ENCODE measurements at places on chromosomes 7 and 10.

- no peak for DNase-seq
These were observed 143.5 kb downstream of the INHBA start for GRCh38 chr7:41559426-41559825.

GRCh38 chr7:92623544-92623943 lies 33.4 kb upstream of the FAM133B start:
- no peak for DNase-seq

GRCh38 chr7:39154815-39155214 lies 177.1 kb downstream of the POU6F2 start:
- no peak for DNase-seq

DNA sequence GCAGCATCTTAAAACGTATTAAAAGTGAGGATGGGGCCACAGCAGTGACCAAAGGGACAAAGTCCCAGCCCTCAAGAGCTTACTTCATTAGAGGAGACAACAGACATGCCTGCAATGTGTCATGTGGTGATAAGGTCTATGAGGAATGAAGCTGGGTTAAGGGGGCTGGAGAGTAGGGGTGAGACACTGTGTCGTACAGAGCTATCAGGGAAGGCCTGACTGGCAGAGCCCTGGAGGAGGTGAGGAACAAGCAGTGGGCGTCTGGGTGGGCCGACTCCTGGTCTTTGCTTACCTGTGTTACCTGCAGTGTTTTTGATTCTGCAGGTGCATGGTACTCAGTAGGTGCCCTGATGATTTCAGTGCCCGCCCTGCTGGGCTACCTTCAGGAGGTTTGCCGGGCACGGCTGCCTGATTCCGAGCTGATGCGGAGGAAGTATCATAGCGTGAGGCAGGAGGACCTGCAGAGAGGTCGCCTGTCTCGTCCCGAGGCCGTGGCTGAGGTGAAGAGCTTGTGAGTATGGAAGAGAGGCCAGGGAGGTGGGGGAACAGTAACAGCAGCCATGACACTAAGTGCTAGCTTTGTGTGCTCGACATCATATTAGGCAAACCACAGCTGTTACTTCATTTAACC lies 7.6 kb downstream of the ZFYVE27 start:
- DNase-seq: no peak

DNA sequence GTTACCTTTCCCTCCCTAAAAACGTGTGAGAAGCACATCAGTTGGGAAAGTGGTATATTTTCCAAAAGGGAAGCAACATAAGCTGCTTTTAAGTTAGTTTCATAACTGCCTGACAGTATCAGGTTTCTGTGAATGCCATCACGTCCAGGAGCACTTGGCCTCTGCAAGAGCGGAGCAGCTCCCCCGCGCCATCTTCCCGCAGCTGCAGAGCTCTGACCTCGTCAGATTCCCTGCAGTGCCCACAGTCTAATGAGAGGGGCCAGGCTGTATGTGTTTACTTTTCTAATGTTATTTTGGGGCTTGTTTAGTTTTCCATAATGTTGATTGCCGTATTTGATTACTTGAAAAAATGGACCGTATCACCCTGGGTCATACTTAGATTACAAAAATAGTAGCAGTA lies 74.2 kb downstream of the MGMT start:
- no peak for DNase-seq

DNA sequence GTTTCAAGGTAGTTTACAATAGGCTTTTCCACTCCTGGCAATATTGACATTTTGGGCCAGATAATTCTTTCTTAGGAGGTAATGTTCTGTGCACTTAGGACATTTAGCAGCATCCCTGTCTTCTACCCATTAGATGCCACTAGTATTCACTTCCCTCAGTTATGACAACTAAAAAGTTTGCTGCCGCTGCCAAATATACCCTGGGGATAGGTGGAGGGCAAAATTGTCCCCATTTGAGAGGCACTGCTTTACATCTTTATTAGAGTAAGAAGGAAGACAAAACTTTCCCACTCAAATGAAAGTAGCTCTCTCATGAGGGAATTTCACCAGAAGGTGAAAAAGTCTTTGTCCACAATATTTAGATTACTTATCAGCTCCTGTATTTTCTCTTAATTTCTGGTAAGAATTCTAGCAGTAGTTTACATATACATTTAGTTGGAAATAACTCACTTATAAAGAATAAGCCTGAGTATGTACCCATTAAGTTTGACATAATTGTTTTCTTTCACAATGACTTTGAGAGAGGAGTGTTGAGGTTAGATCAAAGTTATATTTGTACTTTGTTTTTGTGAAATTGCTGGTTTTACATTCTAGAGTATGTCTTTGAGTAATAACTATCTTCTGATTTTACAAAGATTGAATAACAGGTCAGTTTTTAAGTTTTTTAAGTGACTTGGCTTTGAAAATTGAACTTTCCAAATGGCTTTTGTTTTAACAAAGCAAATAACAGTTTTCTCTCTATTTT lies 46.0 kb downstream of the HELLS start:
- no peak for DNase-seq

- peak; percentile 45 for DNase-seq
These were observed 804 bp downstream of the TMEM106B start for GRCh38 chr7:12211711-12212485.

GRCh38 chr7:104367926-104368325 lies 39.5 kb downstream of the LHFPL3 start:
- no peak for DNase-seq

DNA sequence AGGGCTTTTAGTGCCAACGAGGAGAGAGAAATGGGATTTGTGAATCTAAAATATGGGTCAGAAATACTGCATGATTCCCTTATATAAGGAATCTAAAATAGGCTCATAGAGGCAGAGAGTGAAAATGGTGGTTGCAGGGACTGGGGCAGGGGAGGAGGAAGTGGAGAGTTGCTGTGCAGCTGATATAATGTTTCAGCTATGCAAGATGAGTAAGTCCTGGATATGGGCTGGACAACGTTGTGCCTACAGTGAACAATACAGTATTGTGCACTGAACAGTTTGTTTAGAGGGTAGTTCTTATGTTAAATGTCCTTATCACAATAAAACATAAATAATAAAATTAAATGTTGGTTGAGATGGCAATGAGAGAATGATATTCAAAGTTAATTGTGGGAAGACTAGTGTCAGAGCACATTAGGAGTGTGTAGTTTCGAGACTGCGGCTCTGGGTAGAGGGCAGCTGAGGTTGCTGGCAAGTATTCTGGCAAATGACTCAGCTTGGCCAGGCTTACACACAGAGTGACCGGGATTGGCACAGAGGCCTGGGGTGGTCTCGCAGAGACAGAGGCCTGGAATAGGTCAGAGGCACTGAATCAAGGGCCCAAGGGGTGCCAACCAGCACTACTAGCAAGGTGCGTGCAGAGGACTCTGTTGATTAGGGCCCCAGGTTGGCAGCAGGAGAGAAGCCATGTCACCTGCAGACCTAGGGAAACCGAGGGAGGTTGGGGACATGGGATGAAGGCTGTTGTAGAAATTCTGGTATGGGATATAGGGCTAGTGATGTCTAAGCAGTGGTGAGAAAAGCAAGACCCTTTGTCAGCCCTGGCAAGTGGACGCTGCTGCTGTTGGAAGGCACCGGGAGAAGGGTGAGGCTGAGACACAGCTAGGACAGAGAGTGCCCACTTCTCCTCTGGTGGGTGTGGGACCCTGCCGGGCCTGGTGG lies 2.8 kb upstream of the DEPP1 start:
- DNase-seq: peak; percentile 85

DNA sequence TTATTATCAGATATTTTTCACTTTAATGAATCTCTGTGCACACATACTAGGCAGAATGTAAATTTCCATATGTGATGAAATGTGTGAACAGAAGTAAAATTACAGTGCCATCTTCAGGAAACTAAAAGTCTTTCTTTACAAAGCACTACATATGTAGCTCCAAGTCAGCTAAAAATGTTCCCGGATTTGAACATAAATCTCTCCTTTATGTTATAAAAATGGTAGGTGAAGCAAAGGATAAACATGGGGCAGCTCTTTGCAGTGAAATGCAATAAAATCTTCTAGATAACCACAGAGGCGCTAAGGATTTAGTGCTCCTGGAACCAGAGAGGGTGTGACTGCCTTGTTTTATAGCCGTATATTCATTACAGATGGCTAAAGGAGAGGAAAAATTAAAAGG lies 104.9 kb upstream of the C7orf33 start:
- DNase-seq: no peak

DNA sequence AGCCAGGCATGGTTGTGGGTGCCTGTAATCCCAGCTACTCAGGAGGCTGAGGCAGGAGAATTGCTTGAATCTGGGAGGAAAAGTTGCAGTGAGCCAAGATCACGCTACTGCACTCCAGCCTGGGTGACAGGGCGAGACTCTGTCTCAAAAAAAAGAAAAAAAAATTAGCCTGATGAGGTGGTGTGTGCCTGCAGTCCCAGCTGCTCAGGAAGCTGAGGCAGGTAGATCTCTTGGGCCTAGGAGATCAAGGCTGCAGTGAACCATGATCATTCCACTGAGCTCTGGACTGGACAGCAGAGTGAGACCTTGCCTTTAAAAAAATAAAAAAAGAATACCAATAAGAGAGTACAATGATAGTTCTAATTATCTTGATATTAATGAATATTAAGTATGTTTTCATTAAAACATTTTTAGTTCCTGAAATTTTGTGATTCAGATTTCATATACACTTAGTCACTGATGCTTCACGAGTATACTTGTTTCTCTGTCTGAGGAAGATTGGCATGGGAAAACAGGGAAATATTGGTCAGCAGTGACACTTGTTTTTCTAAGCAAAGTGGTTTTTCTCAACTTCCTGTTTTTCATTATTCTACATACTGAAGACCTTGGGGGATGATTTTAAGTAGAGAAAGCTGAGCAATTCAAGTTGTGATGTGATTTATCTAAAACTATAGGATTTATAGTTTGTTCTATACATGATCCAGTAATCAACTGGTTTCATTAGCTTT lies 76.8 kb downstream of the ADK start:
- peak; percentile 46 for DNase-seq

- DNase-seq: peak; percentile 7
These were observed 47.5 kb downstream of the ZNF680 start for GRCh38 chr7:64515330-64515729.

DNA sequence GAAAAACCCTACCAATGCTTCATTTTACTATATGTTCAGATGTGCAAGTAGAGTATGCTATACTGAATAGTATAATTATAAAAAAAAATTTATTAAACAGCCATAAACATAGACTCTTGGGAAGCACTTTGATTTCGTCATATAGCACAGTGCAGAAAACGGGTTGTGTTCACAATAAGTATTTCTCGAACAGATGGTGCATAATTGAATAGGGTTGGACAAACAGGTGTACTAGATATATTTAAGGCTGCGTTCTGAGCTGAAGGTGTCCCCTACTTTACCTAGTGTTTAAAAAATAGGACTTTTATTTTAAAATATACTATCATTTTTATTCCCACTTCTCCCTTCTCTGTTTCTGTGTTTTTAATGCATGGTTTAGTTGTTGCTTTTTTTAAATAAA lies 841.5 kb downstream of the ANKRD7 start:
- DNase-seq: no peak

- no peak for DNase-seq
These were observed 15.7 kb upstream of the FOXL3 start for GRCh38 chr7:274266-274665.

- DNase-seq: no peak
These were observed 30.2 kb upstream of the C10orf53 start for GRCh38 chr10:49649294-49649693.

DNA sequence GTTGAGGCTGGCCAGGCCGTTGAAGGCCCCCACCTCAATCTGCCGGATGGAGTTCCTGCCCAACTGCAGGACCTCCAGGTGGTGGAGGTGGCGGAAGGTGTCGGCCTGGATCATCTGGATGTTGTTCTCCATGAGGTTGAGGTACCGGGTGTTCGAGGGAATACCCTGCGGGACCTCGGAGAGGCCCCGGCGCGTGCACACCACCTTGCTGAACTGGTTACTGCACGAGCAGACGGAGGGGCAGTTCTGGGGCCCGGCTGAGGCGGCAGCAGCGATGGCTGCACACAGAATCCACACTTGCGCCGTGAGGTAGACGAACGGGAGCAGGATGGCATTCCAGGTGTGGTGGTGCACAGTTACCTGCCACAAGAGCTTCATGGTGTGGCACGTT lies 979 bp downstream of the LRRC4 start:
- DNase-seq: no peak

GRCh38 chr10:79224992-79225391 lies 122.3 kb upstream of the PPIF start:
- no peak for DNase-seq

DNA sequence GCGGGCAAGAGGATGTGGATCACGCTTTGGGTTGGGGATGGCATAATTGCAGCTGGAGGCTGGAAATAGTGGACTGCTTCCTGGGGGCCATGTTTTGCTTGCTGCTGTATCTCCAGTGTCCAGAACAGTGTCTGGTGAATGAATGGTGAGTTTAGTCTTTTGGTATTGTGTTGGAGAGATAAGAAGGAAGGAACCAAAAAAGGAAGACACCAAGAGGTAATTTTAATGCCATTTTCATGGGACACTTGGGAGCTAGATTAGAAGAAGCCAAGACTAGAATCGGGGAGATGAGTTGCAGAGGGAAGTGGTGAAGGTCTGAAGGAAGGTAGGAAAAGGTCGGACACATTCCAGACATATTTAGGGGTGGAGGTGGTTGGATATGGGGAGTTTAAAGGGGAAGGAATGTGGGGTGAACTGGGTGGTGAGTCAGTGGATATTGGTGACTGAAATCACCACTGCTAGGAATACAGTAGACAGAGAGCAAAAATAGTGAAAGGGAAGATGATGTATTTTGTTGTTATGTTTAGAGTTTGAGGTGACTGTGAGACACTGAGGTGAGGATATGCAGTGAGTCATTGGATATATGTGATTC lies 76.7 kb downstream of the CCNY start:
- DNase-seq: peak; percentile 24

DNA sequence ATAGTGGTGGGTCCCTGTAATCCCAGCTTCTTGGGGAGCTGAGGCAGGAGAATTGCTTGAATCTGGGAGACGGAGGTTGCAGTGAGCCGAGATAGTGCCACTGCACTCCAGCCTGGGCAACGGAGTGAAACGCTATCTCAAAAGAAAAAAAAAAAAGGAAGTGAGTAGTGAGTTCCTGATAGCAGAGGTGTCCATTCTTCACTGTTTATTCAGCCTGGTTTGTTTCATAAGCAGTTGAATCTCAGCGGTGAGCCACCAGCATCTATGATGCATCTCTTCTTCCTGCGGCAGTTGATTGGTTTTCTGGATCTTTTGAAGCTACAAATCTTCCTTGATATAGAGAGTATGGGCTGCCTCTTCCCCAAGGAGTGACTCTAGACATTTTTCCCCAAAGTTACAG lies 316.1 kb upstream of the MTPN start:
- no peak for DNase-seq

- no peak for DNase-seq
These were observed 14.4 kb upstream of the AKR1C3 start for GRCh38 chr10:5079836-5080235.

- no peak for DNase-seq
These were observed 13.2 kb upstream of the TAS2R60 start for GRCh38 chr7:143429770-143430698.

- DNase-seq: no peak
These were observed 853.5 kb downstream of the KCNMA1 start for GRCh38 chr10:76784076-76784475.

DNA sequence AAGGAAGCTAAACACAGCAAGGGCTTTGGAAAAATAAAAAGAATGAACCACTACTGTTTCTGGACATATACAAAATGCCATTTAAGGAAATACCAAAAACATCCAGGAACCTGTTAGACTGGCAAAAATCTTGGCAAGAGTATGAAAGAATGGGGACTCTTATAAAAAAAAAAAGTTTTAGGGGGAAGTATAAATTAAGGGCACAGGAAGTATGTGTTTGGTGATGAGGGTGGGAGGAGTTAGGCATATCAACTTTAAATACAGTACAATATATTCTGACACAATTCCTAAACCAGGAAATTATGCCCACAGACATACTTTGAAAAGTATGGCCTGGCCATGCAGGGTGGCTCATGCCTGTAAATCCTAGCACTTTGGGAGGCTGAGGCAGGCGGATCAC lies 74.2 kb downstream of the WAPL start:
- DNase-seq: no peak

Data from adipocyte (in vitro differentiated cells).